H4 (cell line): ENCODE measurements at places on chromosomes 3 and 15. TPM values are rescaled to one million over a fixed set of nuclear protein-coding genes. Genes with fewer than 3 reads are reported as not detected.

GOLGA6A gene
- not detected in 2 replicates for total RNA-seq

TICRR gene
- total RNA-seq = 5.1 and 5.3 TPM in 2 replicates

GRCh38 chr15:28933710-28934445, 48.1 kb downstream of the APBA2 start:
- DNase-seq = no peak

DNA sequence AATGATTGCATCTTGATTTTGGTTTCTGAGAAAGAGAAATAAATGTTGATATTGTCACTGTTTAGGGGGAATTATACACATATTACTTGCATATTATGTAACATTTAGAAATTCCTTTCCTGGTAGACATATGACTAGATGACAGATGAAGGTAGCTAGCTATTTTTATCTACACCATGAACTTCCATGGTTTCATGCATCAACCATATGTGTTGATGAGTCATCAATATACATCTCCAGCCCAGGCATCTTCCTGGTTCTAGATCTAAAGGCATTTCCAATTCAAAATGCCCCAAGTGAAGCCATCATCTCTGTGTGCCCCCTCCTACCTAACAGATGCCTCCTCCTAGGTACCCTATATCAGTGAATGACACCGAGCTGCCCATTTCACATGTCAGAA, 9.5 kb upstream of the ADAMTSL3 start:
- DNase-seq = no peak

DNA sequence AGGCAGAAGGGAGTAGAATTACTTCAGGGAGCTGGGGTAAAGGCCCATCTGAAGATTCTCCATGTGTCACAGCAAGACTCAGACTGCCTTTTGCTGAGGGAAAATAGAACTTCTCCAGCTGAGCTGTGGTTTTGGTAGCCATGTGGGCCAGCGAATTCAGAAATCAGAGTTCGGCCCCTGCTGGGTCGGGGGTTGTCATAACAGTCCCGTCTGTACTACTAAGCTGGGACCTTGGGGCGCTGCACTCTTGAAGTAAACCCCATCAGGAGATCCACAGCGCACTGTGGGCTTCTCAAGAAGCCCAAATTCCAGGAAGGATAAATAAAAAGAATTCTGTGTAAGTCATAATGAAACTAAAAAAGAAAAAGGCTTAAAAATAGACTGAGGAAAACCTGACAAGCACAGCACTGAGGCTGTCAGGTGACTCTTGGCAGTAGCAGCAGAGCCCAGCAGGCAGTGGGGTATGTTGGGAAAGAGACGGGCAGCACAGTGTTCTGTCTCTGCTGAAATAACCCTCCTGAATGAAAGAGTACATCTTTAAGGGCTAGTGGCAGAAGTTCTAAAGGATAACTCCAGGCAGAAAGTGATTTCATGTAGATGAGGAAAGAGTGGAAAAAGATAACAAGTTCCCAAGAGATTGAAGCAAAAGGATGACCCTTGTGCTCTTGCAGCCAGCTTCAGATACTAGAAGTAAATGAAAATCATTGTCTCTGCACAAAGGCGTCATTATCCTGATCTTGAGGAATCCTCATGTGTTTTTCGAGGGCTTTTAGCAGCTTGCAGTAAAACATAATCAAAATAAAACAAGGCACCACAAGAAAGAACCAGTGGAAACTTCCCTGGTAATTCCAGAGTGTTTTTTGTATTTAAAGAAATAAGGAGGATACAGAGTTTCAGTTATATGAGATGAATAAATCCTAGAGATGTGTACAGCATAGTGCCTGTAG, 74.5 kb downstream of the RAB7A start:
- DNase-seq = no peak
